ENCODE measurements at places on chromosomes 2 and 18.

- no peak for DNase-seq
Observed at GRCh38 chr2:219250049-219250781, 2.8 kb upstream of the TUBA4B start.

DNA sequence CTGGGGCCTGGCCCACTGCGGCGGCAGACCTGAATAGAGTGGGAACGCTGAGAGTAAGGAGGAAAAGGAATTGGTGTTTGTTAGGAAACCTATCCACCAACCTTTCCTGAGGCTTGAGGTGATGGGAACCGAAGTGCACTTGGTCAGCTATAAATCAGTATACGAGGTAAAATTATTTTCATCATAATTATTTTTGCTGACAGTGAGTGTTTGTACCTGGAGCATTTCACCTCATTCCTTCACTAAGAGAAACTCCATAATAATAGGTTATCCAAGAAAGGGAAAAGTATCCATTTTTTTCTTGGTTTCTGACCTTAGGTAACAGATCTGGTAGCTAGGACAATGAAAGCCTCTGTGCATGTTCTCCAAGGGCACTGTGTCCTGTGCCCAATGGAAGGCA is 138.6 kb upstream of the RGPD4 start:
- DNase-seq: no peak

GRCh38 chr2:102053096-102053495 is 61.3 kb downstream of the IL1R2 start:
- DNase-seq: no peak

- no peak for DNase-seq
Observed at GRCh38 chr2:67752969-67753368, 309.8 kb downstream of the C1D start.

GRCh38 chr2:11814979-11815510 is 68.6 kb downstream of the LPIN1 start:
- no peak for DNase-seq

DNA sequence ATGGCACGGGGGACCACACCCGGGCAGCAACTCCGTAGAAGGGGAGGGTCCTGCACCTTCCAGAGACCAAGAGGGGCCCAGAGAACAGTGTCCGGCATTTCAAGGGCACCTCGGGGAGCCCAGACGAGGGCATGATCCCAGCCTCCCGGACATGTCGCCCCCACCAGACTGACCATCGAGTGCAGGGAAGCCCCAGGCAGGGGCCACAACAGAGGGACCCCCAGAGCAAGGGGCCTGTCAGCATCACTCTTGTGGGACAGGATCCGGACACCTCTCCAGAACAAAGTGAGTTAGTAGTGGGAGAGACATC is 50.4 kb upstream of the CTDP1 start:
- DNase-seq: no peak

DNA sequence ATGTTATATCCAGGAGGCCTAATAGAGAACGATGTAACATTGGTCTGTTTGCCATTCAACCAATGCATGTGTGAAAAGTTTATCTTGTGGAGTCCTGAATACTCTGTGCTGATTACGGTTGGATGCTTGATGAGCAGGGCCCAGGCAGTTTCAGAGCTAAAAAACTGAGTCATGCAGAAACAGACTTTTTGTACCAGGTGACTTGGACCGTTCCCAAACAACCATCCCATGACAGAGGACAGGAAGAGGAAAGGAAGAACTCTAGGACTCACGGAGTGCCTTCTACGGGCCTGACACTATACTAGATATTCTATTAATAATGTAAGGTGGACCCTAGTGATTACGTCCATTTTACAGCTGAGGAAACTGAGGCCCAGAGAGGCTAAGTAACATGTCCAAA is 142.1 kb downstream of the ARHGAP28 start:
- DNase-seq: no peak

GRCh38 chr2:160224060-160224459 is 24.0 kb upstream of the ITGB6 start:
- DNase-seq: no peak

- DNase-seq: no peak
Observed at GRCh38 chr2:38075507-38076151, at the start of gene CYP1B1. CYP1B1 (minus strand) TSS chr2:38076151; CDS start chr2:38075388, 763 bp downstream.

- DNase-seq: no peak
Observed at GRCh38 chr18:51390702-51391101, 193.2 kb upstream of the MEX3C start.

DNA sequence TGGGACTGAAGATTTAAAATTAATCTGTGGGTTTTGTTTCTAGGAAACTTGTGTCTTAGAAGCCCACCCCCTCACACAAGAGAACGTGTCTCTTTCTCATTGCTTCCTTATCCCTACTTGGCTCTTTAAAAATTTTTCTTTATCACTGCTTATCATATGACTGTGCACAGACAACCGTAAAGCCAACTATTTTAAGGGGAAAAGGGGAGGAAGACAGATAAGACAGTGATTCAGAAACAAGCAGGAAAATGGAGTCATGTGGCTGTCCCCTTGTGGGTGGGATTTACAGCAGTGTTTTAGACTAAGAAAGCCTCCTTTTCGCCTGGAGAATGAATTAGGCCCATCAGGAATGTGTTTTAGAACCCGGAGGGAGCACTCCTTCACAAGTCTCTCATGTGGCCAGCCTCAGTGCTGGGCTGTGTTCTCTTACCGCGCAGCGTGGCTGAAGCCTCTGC is 17.6 kb downstream of the PRKCE start:
- DNase-seq: no peak

GRCh38 chr2:64086347-64087082 is 57.7 kb downstream of the PELI1 start:
- DNase-seq: no peak

DNA sequence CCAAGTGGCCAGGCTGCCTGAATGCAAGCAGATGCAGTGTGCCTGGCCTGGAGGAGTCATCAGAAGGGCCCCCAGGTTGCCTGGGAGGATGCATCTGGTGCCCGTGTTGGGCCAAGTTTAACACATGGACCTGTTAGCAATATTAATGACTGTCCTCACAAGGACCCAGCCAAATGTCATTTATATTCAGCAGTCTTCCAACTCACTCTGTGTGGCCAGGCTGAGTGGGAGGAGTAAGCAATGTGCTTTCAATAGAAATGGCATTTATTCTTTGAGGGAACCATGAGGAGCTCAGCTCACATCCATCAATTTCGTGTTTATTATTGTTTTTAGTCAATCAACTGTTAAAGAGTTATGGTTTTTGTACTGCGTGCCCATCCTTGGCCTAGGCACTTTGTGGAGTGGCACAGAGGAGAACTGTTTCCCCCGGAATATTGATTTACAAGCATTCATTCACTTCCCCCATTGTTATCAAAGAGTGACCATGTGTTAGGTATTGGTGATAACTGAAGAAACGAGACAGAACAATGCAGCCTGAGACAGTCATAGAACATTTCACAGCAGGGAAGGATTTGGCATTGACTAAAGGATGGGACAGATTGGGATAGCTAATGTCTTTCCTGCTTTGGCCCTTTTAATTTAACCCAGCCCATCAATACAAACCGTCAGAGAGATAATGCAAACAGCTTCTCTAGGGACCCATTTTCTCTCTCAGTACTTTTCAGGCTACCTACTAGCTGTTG is 725.2 kb downstream of the TSN start:
- DNase-seq: no peak
